Cardiac septum (tissue), 1 donor: ENCODE measurements at places on chromosomes 2 and 18.
A peak's percentile ranks its signal among the peaks of the same experiment; 100 is the strongest.

DNA sequence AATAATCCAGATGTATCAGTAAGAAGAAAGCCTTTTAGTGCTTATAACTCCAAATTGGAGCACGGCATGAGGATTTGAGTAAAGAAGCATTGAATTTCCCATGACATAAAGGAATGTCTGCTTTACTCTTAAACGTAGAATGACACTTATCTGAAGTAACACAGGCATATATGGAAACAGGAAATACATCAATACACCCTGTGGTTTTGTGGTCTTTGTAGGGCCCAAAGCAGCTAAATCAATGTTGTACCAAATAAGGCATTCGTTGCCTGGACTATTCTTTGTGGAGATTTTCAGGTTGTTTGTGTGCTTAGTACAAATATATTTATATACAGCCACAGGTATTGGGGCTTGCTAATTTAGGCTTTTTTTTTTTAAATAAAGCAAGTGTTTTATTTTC, 660.5 kb downstream of the LRRTM4 start:
- no peak for DNase-seq

DNA sequence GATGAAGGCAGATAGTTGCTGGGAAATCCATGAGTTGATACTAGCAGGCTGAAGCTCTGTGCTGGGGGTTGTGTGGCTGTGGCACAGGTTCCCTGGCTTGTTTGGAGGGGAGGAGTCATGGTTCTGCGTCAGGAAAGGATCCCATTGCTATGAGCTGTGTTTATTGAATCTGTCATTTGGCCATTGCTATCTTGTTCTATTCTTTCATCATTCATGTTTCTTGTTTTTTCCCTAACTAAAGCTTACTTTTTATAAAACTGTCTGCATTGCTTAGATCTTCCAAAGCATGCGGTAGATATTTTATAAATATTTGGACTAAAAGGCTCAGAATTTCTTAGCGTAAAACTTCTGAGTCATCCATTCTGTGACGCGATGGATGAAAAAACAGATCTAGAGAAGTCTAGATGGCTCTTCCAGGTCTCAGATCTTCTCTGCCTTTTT, 335.3 kb downstream of the PTPRM start:
- DNase-seq, result no peak

- DNase-seq, result no peak
Measured at GRCh38 chr2:72136933-72137497, 10.6 kb downstream of the CYP26B1 start.

DNA sequence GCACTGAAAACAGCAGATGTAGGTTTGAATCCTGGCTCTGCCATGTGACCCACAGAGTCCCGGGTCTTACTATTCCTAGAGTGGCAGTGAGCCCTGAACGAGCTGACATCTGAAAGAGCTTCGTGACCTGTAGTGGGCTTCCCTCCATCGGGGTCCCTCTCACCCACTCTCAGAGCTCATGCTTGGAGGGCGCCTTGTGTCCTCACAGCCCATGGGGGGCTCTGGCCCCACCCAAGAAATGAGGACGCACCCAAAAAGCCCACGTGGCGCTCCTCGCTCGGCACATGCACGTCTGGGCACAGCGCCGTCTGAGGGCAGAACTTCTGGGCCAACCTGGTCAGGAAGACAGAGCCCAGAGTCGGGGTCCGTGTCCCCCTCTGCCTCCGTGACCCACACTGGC, 23.7 kb downstream of the LBH start:
- DNase-seq, result no peak

DNA sequence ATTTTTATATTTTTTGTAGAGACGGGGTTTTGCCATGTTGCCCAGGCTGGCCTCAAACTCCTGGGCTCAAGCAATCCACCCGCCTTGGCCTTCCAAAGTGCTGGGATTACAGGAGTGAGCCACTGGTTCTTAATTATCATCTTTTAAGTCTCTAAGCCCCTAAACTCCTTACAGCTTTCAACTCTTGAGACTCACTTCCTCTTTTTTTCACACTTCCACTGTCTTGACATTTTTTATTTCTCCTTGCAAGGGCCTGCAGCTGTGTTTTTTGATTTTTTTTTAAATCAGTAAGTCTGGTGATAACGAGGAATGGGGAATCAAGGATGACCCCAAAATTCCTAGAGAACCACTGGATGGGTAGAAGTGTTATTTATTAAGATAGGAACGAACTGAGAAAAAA, 8.6 kb upstream of the ABCB11 start:
- no peak for DNase-seq

DNA sequence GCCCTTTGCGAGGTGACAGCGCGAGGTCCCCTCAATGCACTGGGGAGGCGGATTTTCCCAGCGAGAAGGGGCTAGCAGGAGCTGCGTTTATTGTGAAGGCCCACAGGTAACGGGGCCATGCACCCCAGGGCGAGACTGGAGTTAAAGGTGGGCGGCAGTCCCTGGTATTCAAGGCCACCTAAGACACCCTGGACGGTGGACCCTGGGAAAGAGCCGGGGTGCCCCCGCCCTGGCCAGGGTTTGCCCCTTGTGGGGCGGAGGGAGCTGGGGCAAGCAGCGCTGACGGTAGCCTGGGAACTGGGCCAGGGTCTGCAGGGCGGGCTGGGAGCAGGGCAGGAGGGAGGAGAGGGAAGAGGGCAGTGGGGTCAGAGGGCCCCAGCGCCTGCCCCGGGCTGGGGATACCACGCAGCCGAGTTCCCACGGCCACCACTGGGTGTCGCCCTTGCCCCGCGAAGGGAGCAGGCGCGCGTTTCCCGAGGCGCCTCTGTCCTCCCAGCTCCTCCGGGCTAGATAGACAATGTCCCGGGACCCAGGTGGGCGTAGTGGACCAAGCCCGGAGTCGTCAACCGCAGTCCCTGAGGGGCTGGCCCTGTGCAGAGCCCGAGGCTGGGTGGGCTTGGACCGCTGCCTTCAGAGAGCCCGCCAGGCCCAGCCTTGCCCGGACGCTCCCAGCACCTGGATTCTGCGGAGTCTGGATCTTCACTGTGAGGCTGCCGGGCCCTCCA, 80.2 kb downstream of the SMAD4 start:
- DNase-seq, result peak; percentile 81

- DNase-seq, result no peak
Measured at GRCh38 chr2:132901661-132902060, 231.7 kb upstream of the LYPD1 start.

DNA sequence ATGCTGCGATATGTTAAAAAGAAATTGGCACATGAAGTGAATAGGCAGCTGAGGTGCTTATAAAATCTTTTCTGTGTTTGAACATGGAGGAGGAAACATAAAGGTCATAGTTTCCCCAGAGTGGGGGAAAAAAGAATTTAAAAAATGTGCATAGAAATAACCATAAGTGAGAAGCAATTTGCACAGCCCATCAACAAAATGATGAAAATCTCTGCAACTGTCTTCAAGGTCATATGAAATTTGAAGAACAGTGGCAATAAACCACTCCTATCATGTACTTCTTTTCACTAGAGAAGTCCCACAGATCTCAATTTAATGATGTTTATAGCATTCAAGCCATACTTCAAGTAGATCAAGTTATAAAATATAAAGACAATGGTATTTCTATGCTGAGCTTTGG, 46.7 kb upstream of the ZNF804A start:
- no peak for DNase-seq

- no peak for DNase-seq
Measured at GRCh38 chr2:191051825-191052778, 38.1 kb upstream of the STAT1 start.

DNA sequence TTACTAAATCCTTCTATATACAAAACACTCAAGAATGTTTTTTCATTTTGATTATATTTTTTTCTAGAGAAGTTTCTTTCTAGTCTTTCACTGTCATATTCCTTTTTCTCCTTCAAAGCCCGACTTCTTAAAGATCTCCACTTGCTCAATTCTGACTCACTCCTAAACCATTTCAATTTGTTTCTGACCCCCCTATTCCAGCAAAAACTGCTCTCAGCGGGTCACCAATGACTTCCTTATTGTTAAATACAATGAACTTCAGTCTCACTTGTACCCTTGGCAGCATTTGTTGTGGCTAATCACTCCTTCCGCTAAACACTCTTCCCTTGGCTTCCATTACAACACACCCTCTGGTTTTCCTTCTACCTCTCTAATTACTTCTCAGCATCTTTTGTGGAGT, 111.1 kb upstream of the RBBP8 start:
- DNase-seq, result no peak

DNA sequence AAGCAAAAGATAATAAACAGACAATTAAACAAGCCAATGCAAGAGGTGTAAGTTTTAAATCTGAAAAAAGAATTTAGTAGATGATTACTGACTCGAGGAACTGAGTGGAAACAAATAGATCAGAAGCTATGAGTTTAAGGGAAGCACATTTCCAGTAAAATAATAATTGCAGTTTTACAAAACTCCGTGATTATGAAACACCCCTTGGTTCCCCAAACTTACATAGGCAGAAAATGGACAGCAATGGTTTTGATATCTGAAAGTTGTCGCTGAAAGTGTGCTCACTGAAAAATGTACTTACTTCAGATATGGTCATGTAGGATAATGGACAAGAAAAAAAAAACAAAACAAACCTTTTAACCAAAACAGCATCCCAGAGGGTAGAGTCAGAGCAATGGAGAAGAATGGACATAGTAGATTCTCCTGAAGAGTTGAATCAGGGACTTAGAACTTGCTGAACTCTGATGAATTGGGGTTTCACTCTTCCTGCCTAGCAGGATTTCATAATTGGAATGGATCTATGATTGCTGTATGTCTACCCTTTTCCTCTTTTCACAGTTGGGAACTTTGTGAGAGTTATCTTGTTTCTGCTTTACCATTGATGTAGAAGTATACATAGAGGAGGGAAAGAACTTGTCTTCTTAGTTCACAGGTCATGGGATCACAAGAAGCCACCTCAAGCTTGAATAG, 305.6 kb upstream of the ZEB2 start:
- DNase-seq, result no peak

DNA sequence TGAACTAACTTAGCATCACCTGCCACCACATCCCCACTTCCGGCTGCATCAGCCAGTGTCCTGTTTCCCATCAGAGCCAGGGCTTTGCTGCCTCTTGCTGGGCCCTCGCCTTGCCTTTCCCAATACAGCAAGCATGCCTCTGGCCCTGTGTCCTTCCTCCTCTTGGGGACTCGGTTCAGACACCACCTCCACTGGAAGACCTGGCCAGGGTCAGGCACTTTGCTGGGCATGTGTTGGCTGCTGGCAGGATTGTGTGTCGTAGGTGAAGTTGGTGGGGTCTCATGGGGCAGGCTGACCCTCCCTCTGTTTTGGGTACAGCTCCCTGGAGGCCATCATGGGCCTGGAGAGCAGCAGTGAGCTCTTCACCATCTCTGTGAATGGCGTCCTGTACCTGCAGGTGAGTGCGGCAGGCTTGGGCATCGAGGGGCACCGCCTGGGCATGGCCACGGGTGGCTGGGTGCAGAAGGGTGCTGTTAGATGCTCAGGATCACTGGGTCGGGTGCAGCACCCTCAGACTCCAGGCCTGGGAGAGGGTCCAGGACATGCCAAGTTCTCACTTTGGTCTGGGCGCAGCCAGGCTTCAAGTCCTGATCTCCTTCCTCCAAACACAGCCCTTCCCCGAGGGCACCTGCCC, 6.6 kb downstream of the ERFE start:
- DNase-seq, result peak; percentile 74

DNA sequence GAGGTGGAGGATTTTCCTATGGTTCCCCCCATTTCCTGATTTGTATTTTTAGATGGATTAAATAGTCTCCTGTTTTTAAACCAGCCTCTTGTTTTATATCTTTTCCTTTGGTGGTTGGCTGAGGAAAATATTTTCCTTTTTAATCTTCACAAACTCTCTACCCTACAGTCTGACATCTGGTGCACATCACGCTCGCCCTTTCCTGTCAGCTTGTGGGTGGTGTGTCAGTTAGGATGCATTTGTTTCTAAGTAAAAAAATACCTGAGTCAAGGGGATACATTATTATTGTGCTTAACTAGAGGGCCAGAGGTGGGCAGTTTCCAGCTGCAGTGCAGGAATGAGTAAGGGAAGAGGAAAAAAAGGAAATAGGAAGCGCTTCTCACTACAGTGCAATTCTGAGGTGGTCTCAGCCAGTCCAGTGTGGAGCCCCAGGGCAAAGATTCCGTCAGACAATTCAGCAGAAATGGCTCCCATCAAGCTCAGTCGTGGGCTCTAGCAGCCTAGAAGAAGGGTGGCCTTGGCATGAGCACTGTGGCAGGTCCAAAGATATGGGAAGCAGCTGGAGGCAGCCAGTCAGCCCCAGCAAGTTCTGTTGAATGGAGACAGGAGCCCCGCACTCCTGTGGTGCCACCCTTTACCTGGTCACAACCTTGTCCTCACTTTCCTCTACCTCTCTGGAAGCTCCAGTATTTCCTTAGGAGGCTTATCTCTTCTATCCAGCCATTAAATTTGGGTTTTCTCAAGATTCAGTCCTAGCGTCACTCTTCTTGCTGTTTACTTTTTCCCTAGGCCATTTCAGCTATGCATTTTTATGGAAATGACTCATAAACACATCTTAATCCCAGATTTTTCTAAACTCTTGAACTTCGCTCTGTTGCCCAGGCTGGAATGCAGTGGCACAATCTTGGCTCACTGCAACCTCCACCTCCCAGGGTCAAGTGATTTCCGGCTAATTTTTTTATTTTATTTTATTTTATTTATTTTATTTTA, 18.5 kb downstream of the SFTPB start:
- DNase-seq, result no peak

- DNase-seq, result no peak
Measured at GRCh38 chr2:120105360-120105759, 92.5 kb downstream of the EPB41L5 start.

DNA sequence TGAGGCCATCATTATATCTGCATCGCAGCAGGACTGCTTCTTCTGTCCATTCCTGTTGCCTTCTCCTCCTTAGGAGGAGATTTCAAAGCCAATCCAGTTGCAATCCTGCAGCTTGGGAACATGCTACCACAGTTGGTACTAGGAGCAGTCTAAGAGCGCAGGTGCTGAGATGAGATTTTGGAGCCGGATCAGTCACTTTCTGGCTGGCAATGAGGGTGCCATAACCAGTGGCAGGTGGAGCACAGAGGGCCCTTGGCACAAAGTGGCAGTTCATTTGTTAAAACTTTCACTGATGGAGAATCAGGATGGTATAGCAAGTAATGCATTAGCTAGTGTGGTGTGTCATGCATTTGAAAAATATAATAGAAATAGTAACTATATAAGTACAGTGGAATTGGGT, 173.7 kb upstream of the ATP5MC3 start:
- DNase-seq, result no peak

GRCh38 chr18:25795213-25795612, 295.2 kb downstream of the SS18 start:
- DNase-seq, result no peak

DNA sequence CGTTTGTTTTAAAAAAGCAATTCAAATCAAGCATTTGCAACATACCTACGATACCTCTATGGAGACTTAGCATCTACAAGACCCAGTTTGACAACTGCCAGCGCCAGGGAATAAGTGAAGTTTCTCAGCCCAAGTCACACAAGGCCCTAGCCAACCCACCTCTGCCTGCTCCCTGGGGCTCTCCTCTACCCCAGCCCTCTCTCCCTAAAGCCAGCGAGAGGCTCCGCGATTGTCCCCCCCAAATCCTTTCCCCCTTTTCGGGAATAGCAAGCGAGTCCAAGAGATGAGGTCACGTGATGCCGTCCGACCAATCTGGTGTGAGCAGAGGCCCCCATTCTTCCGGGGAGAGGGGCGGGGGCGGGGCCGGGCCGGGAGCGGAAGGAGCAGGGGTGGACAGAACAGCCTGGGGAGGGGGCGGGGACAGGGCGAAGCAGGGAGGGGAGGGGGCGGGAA, 102.2 kb upstream of the RAB6C start:
- DNase-seq, result peak; percentile 94
